ENCODE measurements at places on chromosomes 13 and 19. TPM values are rescaled to one million over a fixed set of nuclear protein-coding genes. Genes with fewer than 3 reads are reported as not detected.

APOC1 gene
- total RNA-seq, result 22.2 TPM

POU4F1 gene
- total RNA-seq, result 0.45 TPM

CYP4F3 gene
- total RNA-seq, result 0.90 TPM

LILRB5 gene
- 15.0 TPM for total RNA-seq

TEX26 gene
- 0.24 TPM for total RNA-seq

IGLON5 gene
- total RNA-seq, result 0.26 TPM

ICAM1 gene
- total RNA-seq, result 41.2 TPM

FCAR gene
- total RNA-seq, result 5.2 TPM

SIGLEC8 gene
- total RNA-seq, result 0.16 TPM

CASP14 gene
- total RNA-seq, result not detected

FGF22 gene
- total RNA-seq, result 0.45 TPM

COX7A1 gene
- 172 TPM for total RNA-seq

CACNA1A gene
- 2.0 TPM for total RNA-seq

CLDND2 gene
- not detected for total RNA-seq

APOC4 gene
- total RNA-seq, result not detected

TSSK6 gene
- 0.84 TPM for total RNA-seq

SLC6A16 gene
- 4.6 TPM for total RNA-seq

CD22 gene
- total RNA-seq, result 3.1 TPM

ZNF440 gene
- 12.7 TPM for total RNA-seq

ELSPBP1 gene
- total RNA-seq, result not detected

ADGRE1 gene
- 0.42 TPM for total RNA-seq

IRGC gene
- total RNA-seq, result not detected

FLT1 gene
- 32.8 TPM for total RNA-seq

KIR2DL1 gene
- total RNA-seq, result not detected

RSPH6A gene
- total RNA-seq, result 0.23 TPM

RFPL4AL1 gene
- not detected for total RNA-seq

COL5A3 gene
- 8.2 TPM for total RNA-seq

DCT gene
- 0.29 TPM for total RNA-seq

CFAP97D2 gene
- not detected for total RNA-seq

C19orf18 gene
- 1.0 TPM for total RNA-seq

CYSLTR2 gene
- total RNA-seq, result 1.1 TPM

NOTCH3 gene
- 423 TPM for total RNA-seq

CEACAM5 gene
- 1.0 TPM for total RNA-seq

CDX2 gene
- total RNA-seq, result not detected

SIGLEC9 gene
- 11.5 TPM for total RNA-seq

RASIP1 gene
- 31.2 TPM for total RNA-seq

ZNF582 gene
- total RNA-seq, result 4.0 TPM

C13orf42 gene
- not detected for total RNA-seq

TMC4 gene
- 1.2 TPM for total RNA-seq

FAM216B gene
- total RNA-seq, result not detected

PRX gene
- 7.6 TPM for total RNA-seq

GPR32 gene
- total RNA-seq, result not detected

DIRAS1 gene
- 1.7 TPM for total RNA-seq

SYNE4 gene
- 1.0 TPM for total RNA-seq

ZSWIM4 gene
- total RNA-seq, result 11.2 TPM

CCDC169 gene
- total RNA-seq, result 0.55 TPM

CGB3 gene
- total RNA-seq, result not detected

NDUFA3 gene
- 64.9 TPM for total RNA-seq

OR4F17 gene
- not detected for total RNA-seq

DIS3 gene
- total RNA-seq, result 26.0 TPM

All from aorta (tissue), 5 donors.